T-helper 9 cell (primary cell): ENCODE measurements at places on chromosomes 1 and 21.

GRCh38 chr1:118249641-118250040 is 64.6 kb upstream of the SPAG17 start:
- DNase-seq: no peak

DNA sequence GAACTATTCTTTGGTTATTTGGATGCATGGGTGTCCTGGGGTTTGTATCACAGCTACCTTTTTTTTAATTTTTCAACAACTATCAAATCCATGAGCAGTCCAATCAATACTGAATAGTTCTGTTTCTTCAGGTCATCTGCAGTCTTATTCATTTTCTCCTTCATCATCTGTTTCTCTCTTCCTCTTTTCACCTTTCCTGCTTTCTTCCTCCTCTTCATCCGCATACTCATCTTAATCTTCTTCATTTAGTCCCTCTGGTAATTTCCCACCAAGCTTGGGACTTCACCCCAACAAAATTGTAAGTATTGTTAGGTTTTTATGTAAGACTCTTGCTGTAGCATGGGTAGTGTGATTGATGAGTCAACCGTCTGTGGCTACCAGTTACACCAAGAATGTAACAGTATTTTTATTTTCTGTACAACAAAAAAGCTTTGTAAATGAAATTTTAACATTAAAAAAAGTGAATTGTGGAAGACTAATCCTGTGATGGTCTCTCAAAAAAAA is 184.1 kb upstream of the RNPC3 start:
- DNase-seq: no peak

DNA sequence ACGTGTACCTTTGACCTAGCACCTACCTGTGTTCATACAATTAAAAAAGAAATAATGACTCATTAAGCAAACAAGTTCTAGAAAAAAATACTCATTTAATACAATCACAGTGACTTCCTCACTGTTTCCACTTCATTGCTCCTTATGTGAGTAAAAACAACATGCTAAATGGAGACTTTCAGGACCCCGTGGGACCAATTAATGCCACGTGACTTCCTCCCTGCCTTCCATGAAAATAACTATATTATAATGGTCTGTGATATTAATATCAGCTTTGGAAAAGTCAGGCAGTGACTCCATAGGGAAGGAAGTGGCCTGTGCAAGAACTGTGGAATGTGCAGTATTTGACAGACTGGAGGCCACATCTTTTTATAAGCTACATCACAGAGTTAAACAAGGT is 337.8 kb downstream of the HLX start:
- DNase-seq: no peak

GRCh38 chr1:40029608-40030007 is 10.9 kb upstream of the CAP1 start:
- DNase-seq: no peak

- DNase-seq: no peak
These were observed 18.1 kb upstream of the IRF2BP2 start for GRCh38 chr1:234628089-234628488.

DNA sequence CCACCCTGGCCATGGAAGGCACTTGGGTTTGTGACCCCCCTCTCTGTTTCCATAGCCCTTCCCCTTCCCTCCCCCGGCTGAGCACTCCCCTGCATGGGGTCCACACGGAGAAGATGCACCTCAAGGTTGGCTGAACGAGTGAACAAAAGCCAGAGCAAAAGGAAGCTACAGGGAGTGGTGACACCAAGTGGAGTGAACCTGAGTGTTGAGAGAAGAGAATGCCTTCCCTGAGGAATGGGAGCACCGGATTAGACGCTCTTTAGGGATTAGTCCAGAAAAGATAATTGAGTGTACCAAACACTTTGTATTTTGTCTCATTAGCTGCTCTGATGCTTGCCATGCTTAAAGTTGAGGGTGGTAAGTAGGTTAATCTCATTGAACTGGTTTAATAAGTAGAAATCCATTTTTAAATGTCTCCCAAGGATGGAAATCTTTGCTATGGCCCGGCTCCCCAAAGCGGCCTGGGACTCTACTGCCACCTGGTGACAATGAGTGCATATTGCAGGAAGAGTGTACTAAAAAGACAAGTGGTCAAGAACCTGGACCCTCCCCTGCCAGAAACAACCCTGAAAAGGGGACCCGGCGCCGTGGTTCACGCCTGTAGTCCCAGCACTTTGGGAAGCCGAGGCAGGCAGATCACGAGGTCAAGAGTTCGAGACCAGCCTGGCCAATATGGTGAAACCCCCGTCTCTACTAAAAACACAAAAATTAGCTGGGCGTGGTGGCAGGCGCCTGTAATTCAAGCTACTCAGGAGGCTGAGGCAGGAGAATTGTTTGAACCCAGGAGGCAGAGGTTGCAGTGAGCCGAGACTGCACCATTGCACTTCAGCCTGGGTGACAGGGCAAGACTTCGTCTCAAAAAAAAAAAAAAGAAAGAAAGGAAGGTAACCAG is 150.6 kb upstream of the ZC3H12A start:
- DNase-seq: no peak
